Activated CD8-positive, alpha-beta memory T cell treated with anti-CD3 and anti-CD28 coated beads for 36 hours (primary cell): ENCODE measurements at places on chromosomes 5 and 9. TPM values are rescaled to one million over a fixed set of nuclear protein-coding genes. Genes with fewer than 3 reads are reported as not detected.

Gene PCDHB10
- total RNA-seq = not detected

Gene DNAI1
- total RNA-seq = not detected

Gene BTNL8
- not detected for total RNA-seq

Gene KIF24
- total RNA-seq = 7.1 TPM

Gene LRRC19
- not detected for total RNA-seq

Gene PDE6A
- not detected for total RNA-seq

Gene FAM78A
- total RNA-seq = 46.4 TPM

Gene FGF18
- not detected for total RNA-seq

Gene FABP6
- total RNA-seq = not detected

Gene FBLL1
- total RNA-seq = not detected

Gene SV2C
- not detected for total RNA-seq

Gene C1QTNF3
- total RNA-seq = 1.3 TPM

Gene NAIP
- 2.2 TPM for total RNA-seq

Gene TYRP1
- total RNA-seq = not detected

Gene KIF4B
- total RNA-seq = not detected

Gene ANKDD1B
- 0.17 TPM for total RNA-seq

Gene FAM169A
- 9.2 TPM for total RNA-seq

Gene ECSCR
- total RNA-seq = 0.55 TPM

Gene MGAT4B
- total RNA-seq = 94.7 TPM

Gene FBP2
- not detected for total RNA-seq

Gene MTX3
- 26.0 TPM for total RNA-seq

Gene CARTPT
- total RNA-seq = not detected

Gene CCDC152
- total RNA-seq = 13.4 TPM

Gene ANKRD33B
- total RNA-seq = 23.2 TPM

Gene NHP2
- 317 TPM for total RNA-seq

Gene ZDHHC11B
- 0.17 TPM for total RNA-seq

Gene TAF11L10
- not detected for total RNA-seq

Gene MLANA
- total RNA-seq = not detected

Gene GZMA
- total RNA-seq = 18.3 TPM

Gene C9orf50
- total RNA-seq = not detected

Gene CEL
- total RNA-seq = 0.73 TPM

Gene PCDHB2
- total RNA-seq = not detected

Gene BHMT2
- total RNA-seq = not detected

Gene ORM2
- not detected for total RNA-seq

Gene OLFML2A
- total RNA-seq = 0.04 TPM

Gene MELK
- 59.2 TPM for total RNA-seq

Gene TAF7
- 57.1 TPM for total RNA-seq
